Stimulated activated CD4-positive, alpha-beta T cell treated with anti-CD3 and anti-CD28 coated beads, TNF-alpha, amount 100 ng/mL, for 24 hours (primary cell): ENCODE measurements at places on chromosomes 3 and 15.

DNA sequence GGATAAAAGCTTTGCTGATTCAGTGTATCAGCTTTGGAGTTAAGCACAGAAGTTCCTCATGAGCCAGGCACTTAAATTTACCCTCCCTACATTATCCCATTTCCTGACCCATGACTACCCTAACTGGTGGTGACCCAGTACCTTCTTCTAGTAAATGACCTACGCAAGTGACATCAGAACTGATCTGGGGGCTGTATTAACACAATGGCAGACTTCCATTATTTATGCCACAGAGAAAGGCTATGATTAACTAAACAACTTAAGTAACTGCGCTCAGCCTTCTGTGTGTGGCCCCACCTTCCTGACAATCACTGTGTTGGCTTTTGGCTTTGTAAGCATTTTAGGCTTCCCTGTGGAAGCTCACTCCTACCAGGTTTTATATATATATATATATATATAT lies 1.9 kb downstream of the MB21D2 start:
- DNase-seq = no peak

- DNase-seq = no peak
Measured at GRCh38 chr3:140251678-140252077, 316.7 kb downstream of the CLSTN2 start.

GRCh38 chr15:88344786-88345185 lies 88.2 kb upstream of the NTRK3 start:
- DNase-seq = no peak

- no peak for DNase-seq
Measured at GRCh38 chr15:31439328-31439727, 112.7 kb downstream of the KLF13 start.

- DNase-seq = no peak
Measured at GRCh38 chr3:5305684-5305989, 118.1 kb downstream of the EDEM1 start.

DNA sequence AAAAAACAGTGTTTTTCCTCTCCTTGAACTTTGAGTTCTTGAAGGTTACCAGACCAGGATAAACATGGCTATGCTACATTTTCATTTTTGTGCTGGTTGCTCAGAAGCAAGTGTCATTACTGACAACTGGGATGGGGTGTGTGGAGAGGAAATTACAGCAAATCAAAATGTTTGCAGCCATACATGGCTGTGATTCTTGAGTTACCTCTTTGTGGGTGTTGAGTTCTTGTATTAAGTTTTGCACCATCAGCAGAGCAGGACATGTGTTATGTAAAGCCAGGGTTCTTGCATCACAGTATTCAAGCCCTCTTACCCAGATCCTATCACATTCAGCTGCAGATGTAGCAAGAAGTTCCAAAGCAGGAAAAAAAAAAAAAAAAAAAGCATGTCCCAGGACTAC lies 53.9 kb upstream of the ATOSA start:
- DNase-seq = no peak

- no peak for DNase-seq
Measured at GRCh38 chr3:73452729-73453128, 172.0 kb downstream of the PDZRN3 start.

DNA sequence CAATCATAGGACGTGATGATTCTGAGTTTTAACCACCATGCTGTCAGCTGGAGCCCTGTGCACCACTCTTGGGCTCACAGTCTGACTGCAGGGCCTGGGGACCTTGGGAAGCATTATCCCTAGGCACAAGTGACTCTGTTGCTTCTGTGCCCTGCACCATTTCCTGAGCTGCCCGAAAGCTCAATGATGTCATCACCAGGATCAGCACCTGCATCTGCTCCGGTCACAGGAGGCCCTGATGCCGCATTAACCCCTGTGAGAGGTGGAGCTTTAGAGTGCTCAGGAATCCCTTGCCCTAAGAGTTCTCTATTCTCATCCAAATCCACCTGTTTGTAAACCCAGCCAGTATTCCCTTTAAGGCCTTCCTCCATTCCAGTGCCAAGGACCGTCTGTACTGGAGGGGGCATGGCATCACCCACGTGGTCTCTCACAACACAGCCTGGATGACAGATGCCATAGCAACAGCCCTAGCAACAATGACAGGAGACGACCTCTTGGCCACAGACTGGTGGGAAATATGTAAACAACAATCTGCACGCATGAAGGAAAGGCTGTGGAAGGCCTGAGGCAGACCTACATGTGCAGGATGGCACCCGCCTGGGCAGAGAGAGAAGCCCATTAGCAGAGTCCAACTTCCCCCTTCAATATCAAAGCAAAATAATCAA lies 37.9 kb downstream of the NTRK3 start:
- DNase-seq = no peak

DNA sequence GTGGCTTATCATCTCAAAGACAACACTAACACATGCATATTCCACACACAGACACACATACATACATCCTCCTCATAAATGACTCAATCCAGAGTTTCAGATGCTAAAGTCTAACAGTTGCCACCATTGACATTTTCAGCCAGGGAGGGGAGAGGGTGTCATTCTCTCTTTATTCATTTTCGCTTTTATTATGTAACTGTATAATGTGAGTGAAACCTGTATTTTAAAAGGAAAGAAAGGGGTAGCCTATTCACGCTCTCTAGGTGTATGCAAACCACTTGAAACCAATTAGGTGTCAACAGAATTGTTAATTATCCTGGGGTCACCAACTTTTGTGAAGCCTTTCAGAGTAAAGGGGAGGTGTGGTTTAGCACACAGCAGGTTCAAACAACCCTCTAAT lies 1282.9 kb downstream of the ROBO2 start:
- no peak for DNase-seq

- DNase-seq = no peak
Measured at GRCh38 chr3:177816667-177817208, 619.5 kb upstream of the TBL1XR1 start.

- no peak for DNase-seq
Measured at GRCh38 chr3:62238003-62238402, 135.3 kb downstream of the FEZF2 start.

- no peak for DNase-seq
Measured at GRCh38 chr3:160685144-160685766, 8.3 kb downstream of the ARL14 start.

- no peak for DNase-seq
Measured at GRCh38 chr3:104180906-104181305, 1185.8 kb upstream of the ALCAM start.

DNA sequence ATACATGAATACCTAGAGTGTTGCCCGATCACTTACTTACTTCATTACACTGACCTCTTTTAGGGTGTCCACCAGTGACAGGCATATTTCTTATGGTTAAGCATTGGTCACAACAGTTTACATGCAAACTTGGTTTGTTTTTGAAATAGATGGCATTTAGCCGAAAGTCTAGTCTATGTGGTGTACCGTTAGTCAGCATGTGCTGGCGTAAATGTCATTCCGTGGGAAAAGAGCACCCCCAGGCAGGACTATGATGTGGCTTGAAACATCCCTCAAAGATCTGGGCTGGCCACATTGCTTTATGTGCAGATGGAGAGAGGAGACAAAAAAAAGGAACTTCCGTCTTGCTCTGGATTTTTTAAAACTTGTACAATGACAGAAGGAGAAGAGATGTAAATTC lies 357.0 kb upstream of the ICE2 start:
- no peak for DNase-seq

DNA sequence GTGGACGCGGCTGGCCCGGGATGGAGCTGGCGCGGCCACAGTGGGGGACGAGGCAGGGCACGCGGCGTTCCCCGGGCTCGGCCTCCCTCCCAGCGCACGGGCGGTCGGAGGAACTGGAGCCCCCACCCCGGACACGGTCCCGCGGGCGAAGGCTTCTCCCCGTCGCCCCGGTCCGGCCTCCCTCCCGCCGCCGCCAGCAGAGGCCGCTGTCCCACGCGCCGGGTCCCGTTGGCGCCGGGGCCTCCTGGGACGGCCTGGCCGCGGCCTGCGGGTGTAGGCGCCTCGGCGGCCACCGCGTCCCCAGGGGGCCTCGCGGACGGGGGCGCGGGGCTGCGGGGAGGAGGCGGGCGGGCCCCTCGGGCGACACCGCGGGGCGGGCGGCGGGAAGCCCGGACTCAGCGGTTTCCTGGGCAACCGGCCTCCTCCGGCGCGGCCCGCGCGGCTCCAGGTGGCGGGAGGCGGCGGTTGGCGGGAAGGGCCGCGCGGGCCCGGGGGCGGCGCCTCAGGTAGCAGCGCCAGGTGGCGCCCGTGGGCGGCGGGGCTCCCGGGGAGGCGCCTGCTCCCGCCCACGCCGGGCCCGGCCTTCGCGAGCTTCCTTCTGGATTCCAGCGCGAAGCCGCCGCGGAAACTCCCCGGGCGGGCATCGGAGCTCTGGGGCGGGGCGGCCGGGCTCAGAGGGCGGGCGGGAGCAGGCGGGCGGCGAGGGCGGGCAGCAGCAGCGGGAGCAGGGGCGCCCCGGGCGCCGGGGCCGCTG lies 26.7 kb downstream of the MELTF start:
- peak; percentile 69 for DNase-seq

- no peak for DNase-seq
Measured at GRCh38 chr3:146142757-146143156, 18.2 kb downstream of the PLOD2 start.

GRCh38 chr3:184081116-184081830 lies 15.6 kb upstream of the HTR3E start:
- no peak for DNase-seq

DNA sequence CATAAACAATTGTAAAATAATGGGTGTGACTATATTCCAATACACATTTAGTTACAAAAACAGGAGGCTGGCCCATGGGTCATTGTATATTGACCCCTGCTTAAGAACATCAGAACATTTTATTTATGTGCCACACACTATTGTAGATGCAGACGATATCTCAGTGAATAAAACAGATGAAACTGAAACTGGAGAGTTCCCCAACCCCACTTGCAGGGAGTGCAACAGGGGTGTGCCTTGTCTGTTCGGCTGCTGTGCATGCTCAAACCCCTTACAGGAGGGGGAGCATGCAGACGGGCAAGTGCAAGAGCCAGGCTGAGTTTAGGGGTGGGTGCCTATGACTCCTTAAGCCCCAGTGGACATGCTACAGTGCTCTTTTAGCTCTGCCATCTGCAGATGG lies 509.6 kb downstream of the IGSF11 start:
- no peak for DNase-seq

- DNase-seq = no peak
Measured at GRCh38 chr3:7015683-7016440, 154.9 kb downstream of the GRM7 start.

- DNase-seq = no peak
Measured at GRCh38 chr15:67146234-67146633, 80.8 kb downstream of the SMAD3 start.

GRCh38 chr3:52670621-52671521 lies 14.8 kb downstream of the PBRM1 start:
- DNase-seq = peak; percentile 28

DNA sequence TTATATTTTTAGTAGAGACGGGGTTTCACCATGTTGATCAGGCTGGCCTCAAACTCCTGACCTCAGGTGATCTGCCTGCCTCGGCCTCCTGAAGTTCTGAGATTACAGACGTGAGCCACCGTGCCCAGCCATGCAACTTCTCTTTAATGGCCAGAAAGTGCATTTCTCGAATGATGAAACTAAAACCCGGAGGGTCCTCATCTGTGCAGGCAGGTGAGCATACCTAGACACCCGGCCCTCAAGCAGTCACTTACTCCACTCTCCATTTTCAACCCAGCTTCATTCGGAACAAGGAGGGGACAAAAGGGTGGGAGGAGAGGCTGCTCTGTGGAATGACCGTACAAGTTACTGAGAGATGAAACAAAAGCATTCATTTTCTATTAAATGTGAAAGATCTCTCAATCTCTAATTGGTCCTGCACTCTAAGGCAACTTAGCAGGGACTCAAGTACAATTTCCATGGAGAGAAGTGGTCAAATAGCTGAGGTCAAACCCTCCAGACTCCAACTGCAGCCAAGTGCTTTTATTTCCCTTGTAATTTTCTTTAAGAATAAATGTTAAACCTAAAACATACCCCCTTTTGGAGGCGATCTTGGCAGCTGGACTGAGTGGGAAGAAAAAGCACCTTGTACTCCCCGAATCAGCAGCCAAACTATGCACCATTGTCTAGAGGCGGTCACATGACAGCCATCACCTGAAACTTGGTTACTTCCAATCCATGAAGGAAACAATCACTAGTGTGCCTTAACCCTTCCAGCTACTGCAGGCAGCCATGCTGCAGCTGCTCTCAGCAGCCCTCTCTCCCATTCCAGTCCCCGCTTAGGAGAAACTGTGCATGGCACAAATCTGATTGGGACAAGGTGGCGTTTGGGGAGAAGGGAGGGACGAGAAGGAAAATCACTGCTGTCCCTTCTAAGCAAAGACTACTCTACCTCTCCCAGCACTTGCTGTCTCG lies 62.2 kb downstream of the VGLL4 start:
- no peak for DNase-seq

DNA sequence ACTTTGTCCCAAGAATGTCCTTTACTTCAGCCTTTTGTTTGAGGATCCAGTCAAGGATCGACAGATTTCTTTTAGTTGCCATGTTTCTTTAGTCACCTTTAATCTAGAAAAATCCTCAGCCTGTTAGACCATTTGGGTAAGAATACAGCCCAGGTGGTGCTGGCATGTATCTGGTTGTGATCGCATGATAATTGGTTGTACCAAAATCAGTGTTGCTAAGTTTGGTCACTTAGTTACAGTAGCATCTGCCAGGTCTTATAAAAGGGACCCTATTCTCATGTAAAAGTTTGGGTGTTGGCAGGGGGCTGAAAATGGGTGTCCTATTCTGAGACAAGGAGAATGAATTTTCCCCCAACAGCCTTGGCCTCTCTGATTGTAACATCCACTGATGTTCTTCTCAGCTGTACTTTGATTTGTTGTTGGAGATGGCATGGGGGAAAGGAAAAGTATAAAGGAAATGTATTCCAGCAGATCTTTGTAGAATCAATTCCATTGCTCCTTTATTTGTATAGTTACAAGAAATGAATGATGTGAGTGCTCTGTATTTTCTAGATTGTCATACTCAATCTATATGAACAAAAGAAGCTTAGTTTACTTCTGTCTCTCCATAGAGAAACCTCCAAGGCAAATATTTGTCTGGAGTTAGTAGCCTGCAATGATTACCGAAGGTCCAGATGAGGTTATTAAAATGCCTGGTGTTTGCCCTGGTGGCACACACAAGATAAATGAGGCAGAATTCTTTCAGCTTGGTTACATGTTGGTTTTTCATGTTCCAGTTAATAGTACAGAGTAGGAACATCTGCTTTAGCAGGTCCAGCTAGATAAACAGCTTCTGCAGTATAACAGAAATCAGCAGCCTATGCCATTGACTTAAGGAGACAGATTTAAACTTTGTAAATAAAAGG lies 65.7 kb downstream of the CMTM8 start:
- DNase-seq = no peak

DNA sequence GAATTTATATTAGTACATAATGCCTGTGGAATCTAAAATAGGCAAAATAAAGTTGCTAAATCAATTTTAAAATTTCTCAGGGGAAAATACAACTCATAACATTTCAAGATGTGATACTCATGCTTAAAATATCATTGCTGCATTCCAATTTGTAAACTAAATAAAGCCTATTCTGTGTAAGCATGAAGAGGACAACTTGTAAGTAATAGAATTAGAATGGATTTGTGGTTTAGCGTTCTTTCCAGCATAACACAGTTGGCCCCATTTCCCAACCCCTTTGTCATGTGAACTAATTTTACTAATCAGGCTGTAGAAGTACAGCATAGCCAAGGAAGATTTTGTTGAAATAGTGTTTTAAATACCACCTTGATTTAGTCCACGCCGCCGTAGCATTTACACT lies 437.2 kb downstream of the SI start:
- no peak for DNase-seq
